ENCODE measurements at places on chromosomes 7 and 10. TPM values are rescaled to one million over a fixed set of nuclear protein-coding genes. Genes with fewer than 3 reads are reported as not detected.

DNA sequence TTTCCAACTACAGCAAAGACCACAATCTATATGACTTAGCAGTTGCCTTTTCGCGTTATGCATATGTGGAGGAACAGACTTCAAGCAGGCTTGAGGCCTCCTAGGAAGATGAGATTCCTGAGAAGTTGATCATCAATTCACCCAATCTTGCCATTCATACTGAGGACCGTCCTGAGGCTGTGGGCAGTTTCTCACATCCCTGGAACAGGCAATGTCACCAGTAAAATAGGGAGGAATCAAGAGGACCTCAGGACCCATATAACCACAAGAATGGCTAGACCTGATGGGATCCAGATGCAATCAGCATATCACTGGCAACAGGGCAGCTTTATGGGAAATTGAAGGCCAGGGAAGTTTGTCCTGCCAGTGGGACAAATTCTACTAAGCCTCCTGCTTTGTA, 17.3 kb downstream of the KDM7A start:
- H3K27me3 ChIP-seq: no peaks in the 10 kb centered on the region
- H3K27ac ChIP-seq: no peak overlapping the region
- H3K4me1 ChIP-seq: peaks cover 12% of the 10 kb centered on the region
- no peaks in the 10 kb centered on the region for H3K36me3 ChIP-seq
- DNase-seq: no peak
- no peak overlapping the region for H3K4me3 ChIP-seq

GRCh38 chr10:35608328-35608672, 3.2 kb downstream of the GJD4 start:
- H3K36me3 ChIP-seq: no peaks in the 10 kb centered on the region
- peak overlapping the region; percentile 45 for H3K4me3 ChIP-seq
- no peak for DNase-seq
- H3K27ac ChIP-seq: no peak overlapping the region
- peaks cover 71% of the 10 kb centered on the region for H3K27me3 ChIP-seq
- H3K4me1 ChIP-seq: no peaks in the 10 kb centered on the region

DNA sequence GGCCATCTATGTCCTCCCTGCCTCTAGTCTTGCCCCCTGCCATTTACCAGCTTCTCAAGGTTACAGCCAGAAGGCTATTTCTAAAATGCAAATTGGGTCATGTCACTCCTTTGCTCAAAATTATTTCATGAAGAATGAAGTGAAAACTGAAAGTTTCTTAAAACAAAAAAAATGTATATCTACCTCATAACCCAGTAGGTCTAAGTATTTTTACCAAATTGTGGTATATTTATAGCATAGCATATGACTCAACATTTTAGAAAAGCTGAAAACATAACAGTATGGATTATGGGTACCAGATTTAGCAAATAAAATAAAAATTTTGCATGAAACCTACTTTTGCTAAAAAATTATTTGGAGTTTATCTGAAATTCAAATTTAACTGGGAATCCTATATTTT, 78.4 kb downstream of the SLC16A9 start:
- H3K27me3 ChIP-seq: peaks cover 55% of the 10 kb centered on the region
- no peaks in the 10 kb centered on the region for H3K36me3 ChIP-seq
- H3K27ac ChIP-seq: no peak overlapping the region
- H3K4me3 ChIP-seq: no peak overlapping the region

The OR6B1 gene
- not detected for total RNA-seq

The CNPY1 gene
- not detected for total RNA-seq

The MUC12 gene
- total RNA-seq: 1.3 TPM

GRCh38 chr10:74855027-74855426, 28.6 kb downstream of the KAT6B start:
- H3K27ac ChIP-seq: no peak overlapping the region
- H3K4me3 ChIP-seq: no peak overlapping the region
- H3K36me3 ChIP-seq: no peaks in the 10 kb centered on the region
- DNase-seq: no peak

DNA sequence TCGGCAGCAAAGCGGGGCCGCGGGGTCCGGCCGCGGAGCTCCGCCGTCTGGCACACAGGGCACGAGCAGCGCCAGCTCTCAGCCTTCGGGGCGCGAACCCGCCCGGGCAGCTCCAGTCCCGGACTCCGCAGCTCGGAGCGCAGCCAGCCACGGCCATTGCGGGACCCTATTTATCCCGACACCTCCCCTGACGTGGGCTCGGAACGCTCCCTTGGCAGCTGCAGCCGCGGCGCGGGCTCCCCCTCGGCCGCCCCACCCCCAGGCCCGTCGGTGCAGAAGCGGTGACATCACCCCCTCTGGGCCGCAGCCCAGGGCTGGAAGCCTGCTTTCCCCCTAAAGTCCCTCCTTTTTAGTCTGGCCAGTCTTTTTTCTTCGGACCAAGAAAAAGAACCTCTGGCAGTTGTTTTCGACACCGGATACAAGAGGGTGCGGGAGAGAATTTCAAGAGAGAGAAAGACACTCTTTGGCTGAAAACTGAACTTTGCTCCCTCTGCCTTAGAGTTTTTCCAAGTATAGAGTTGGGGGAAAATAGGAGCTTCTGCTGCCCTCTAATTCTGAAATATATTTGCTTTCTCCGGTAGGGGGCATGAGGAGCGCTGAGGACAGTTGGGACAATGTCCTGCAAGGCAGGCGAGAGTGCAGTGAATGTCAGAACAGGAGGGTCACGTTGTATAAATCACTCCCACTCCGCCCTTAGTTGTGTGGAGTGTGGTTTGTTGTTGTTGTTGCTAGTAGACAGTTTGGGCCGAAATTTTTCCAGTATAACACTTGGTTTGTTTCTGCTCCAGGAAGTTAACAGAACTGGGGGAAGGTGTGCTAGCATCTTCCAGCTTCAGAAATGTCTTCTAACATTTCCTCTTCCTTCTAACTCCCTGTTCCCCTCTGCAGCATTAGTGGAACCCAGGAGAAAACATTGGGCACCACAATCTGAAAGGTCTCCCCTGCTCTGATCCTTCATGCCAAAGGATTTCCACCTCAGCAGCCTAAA, at the start of gene SFRP4:
SFRP4 (minus strand) TSS at position 145 of the 988 bp plus-strand sequence. CDS start 280 bp downstream, outside the sequence.
- peaks cover 29% of the 10 kb centered on the region for H3K27me3 ChIP-seq
- peaks cover 35% of the 10 kb centered on the region for H3K4me1 ChIP-seq
- H3K4me3 ChIP-seq: peak within 1 kb of the TSS; percentile 78
- peak within 1 kb of the TSS; percentile 31 for H3K27ac ChIP-seq

DNA sequence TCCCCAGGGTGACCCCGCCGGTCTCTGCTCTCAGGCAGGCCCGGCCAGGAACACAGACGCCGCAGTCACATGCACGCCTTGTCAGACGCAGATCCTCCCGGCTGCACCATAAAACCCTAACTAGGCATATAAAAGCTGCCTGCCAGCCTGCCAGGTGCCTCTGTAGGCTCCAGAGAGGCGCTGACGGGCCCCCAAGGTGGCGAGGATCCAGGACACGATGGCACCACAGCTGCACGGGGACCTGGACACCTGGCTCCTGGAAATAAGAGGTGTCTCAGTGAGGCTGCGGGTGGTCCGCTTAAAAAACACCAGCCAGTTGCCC, 21.9 kb upstream of the GDF10 start:
- peaks cover 83% of the 10 kb centered on the region for H3K27me3 ChIP-seq
- H3K4me1 ChIP-seq: no peaks in the 10 kb centered on the region
- H3K36me3 ChIP-seq: no peaks in the 10 kb centered on the region
- H3K4me3 ChIP-seq: no peak overlapping the region
- no peak overlapping the region for H3K27ac ChIP-seq

DNA sequence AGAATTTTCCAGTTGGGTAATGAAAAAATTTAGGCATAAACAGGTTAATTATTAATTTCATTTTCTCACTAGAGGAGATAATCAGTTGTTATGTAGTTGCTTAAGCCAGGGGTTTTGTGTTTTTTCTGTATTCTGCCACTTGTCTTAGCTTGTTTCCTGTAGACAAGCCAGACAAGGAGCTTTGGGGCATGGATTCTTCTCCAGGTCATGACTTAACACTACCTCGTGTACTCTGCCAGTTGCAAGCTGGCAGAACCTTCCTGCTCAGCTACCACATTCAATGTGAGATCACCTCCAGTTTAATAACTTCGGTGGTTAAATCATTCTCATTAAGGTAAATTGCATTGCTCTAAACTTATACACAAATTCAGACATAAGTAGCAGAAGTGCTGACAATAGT, 1.8 kb downstream of the CCM2 start:
- no peaks in the 10 kb centered on the region for H3K27me3 ChIP-seq
- no peak for DNase-seq
- peaks cover 22% of the 10 kb centered on the region for H3K4me1 ChIP-seq
- peak overlapping the region; percentile 71 for H3K4me3 ChIP-seq

- no peak for DNase-seq
- H3K36me3 ChIP-seq: no peaks in the 10 kb centered on the region
- H3K4me3 ChIP-seq: no peak overlapping the region
- H3K27me3 ChIP-seq: no peaks in the 10 kb centered on the region
- H3K27ac ChIP-seq: no peak overlapping the region
Observed at GRCh38 chr7:31783221-31783620, 96.2 kb downstream of the PPP1R17 start.

DNA sequence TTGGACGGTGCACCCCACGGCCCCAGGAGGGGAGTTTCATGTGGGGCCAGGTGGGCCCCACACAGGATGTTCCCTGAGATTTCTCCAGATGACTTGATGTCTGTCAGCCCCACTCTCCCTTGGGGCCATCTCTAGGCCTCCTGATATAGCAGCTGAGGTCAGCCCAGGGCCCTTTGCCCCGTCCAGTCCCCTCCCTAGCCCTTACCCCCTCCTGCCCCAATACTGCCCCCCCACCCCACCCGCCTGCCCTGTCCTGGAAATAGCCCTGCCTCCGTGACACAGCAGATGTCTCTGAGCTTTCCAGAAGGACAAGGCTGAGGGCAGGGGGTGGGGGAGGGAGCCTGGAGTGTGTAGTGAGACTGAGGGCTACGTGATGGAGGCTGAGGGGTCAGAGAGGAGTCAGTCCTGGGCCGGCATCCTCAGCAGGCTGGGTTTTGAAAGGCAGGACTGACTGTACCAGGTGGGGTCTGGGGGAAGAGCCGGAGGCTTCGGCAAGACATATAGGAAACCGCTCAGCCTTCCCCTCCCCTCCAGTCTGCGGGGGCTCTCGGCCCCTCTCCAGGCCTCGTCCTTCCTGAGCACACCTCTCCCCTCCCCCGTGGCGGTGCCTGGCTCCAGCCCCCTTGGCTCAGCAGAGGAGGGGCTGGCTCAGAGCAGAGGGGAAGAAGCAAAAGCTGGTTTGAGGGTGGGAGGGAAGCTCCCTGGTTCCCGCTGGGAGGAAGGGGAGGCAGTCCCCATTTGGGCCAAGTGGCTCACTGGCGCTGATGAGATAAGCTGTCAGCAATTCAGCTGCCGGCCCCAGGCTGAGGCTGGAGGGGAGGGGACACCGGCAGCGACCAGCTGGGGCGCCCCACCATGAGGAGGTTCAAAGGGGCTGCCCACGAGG, 2.0 kb downstream of the FLNC start:
- no peak overlapping the region for H3K27ac ChIP-seq
- no peak for DNase-seq
- peaks cover 33% of the 10 kb centered on the region for H3K27me3 ChIP-seq
- H3K36me3 ChIP-seq: peaks cover 4% of the 10 kb centered on the region

- H3K27me3 ChIP-seq: no peaks in the 10 kb centered on the region
- H3K4me3 ChIP-seq: no peak overlapping the region
- no peaks in the 10 kb centered on the region for H3K4me1 ChIP-seq
- no peak for DNase-seq
- H3K36me3 ChIP-seq: peaks cover 44% of the 10 kb centered on the region
Observed at GRCh38 chr7:158741294-158741666, 36.7 kb upstream of the NCAPG2 start.

The PTPRN2 gene
- total RNA-seq: 1.9 TPM

GRCh38 chr10:130360826-130361311, 224.7 kb downstream of the GLRX3 start:
- H3K27ac ChIP-seq: no peak overlapping the region
- H3K4me3 ChIP-seq: no peak overlapping the region
- no peak for DNase-seq
- H3K27me3 ChIP-seq: no peaks in the 10 kb centered on the region
- H3K36me3 ChIP-seq: no peaks in the 10 kb centered on the region

- peaks cover 24% of the 10 kb centered on the region for H3K4me1 ChIP-seq
- H3K27ac ChIP-seq: no peak overlapping the region
- no peaks in the 10 kb centered on the region for H3K36me3 ChIP-seq
- H3K4me3 ChIP-seq: no peak overlapping the region
- DNase-seq: no peak
Observed at GRCh38 chr7:38189231-38189938, 11.3 kb downstream of the STARD3NL start.

- no peak overlapping the region for H3K4me3 ChIP-seq
- H3K36me3 ChIP-seq: no peaks in the 10 kb centered on the region
- DNase-seq: no peak
- no peak overlapping the region for H3K27ac ChIP-seq
- H3K27me3 ChIP-seq: peaks cover 12% of the 10 kb centered on the region
- no peaks in the 10 kb centered on the region for H3K4me1 ChIP-seq
Observed at GRCh38 chr10:104872691-104873090, 231.6 kb downstream of the SORCS3 start.

The TBXAS1 gene
- total RNA-seq: 33.0 TPM

DNA sequence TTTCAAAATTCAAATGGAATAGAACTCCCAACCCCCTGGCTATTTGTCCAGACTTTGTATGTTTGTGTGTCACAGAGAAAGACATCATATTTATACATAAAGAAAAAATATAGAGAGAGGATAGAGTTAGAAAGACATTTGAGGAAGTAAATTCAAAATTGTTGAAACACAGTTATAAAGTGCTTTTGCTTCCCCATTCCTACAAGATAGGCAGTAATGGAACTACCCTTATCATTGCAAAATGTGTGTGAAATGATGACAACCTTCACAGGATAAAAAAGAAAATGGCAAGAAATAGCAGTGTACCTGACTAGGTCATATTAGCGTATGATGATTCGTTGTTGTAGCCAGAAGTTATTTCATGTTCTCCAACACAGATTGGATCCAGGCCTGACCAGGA, 63.1 kb downstream of the FZD1 start:
- DNase-seq: no peak
- H3K36me3 ChIP-seq: no peaks in the 10 kb centered on the region
- no peak overlapping the region for H3K27ac ChIP-seq
- no peak overlapping the region for H3K4me3 ChIP-seq

- no peak overlapping the region for H3K4me3 ChIP-seq
- peak overlapping the region; percentile 8 for H3K27ac ChIP-seq
- H3K27me3 ChIP-seq: no peaks in the 10 kb centered on the region
- H3K4me1 ChIP-seq: peaks cover 41% of the 10 kb centered on the region
- H3K36me3 ChIP-seq: no peaks in the 10 kb centered on the region
Observed at GRCh38 chr7:38840736-38841460, 68.1 kb downstream of the VPS41 start.

GRCh38 chr7:144588559-144589051, 185.1 kb upstream of the NOBOX start:
- H3K4me1 ChIP-seq: no peaks in the 10 kb centered on the region
- H3K4me3 ChIP-seq: no peak overlapping the region
- no peaks in the 10 kb centered on the region for H3K36me3 ChIP-seq
- H3K27me3 ChIP-seq: no peaks in the 10 kb centered on the region
- H3K27ac ChIP-seq: no peak overlapping the region

GRCh38 chr10:623477-624311, 65.8 kb downstream of the DIP2C start:
- H3K4me3 ChIP-seq: no peak overlapping the region
- no peak overlapping the region for H3K27ac ChIP-seq
- DNase-seq: no peak

- no peaks in the 10 kb centered on the region for H3K4me1 ChIP-seq
- no peak overlapping the region for H3K27ac ChIP-seq
- peaks cover 36% of the 10 kb centered on the region for H3K27me3 ChIP-seq
- no peak overlapping the region for H3K4me3 ChIP-seq
- no peak for DNase-seq
Observed at GRCh38 chr10:1214882-1215540, 158.8 kb downstream of the WDR37 start.

The CTTNBP2 gene
- total RNA-seq: 2.4 TPM

Data from Calu3 (cell line).